ENCODE measurements at places on chromosomes 1 and 21.

DNA sequence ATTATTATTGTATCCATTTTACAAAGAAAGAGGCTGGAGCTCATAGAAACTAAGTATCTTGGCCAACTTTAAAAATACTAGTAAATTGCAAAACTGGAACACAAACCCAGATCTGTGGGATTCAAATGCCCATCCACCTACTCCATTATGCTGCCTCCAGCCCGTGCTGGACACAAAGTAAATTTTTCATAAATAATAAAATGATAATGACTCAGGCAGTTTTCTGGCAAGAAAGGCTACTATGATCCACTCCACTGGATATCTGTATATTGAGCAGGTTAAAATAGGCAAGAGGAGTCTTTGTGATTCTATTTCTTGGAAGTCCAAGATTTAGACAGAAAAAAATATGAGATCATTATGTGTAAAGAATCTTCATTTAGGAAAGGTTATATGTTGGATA, 138.3 kb upstream of the DUSP10 start:
- no peak for DNase-seq

DNA sequence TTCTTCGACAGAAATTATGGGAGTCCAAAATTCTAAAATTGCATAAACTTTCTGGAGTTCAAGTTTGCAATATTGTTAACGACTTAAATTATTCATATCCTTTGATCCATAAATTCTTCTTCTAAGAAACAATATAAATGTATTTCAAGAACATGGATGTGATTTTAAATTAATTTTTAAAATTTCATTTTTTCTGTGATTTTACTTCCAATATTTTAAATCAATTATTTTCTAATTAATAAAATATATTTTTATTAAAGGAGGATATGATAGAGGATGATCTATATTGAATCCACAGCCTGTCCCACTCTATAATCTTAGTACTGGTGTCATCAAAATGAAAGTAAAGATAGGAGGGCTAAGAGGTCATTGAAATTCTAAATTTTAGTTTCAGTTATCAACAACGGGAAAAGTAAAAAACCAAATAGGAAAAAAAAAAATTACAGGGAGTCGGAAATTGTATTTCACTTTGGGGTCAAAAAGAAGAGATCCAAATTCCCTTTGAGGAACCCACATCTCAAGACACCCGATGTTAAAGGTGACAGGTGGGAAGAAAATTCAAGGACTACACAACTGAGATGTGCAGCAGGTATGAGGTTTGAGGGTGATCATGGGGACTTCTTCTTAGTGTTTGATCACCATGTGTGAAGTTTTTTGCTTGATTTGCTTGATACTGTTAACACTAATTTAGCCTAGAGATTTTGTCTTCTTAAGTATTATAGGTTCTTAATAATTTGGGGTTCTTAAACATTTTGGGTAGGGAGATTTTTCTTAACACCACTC, 154.8 kb upstream of the RGS18 start:
- DNase-seq: no peak

DNA sequence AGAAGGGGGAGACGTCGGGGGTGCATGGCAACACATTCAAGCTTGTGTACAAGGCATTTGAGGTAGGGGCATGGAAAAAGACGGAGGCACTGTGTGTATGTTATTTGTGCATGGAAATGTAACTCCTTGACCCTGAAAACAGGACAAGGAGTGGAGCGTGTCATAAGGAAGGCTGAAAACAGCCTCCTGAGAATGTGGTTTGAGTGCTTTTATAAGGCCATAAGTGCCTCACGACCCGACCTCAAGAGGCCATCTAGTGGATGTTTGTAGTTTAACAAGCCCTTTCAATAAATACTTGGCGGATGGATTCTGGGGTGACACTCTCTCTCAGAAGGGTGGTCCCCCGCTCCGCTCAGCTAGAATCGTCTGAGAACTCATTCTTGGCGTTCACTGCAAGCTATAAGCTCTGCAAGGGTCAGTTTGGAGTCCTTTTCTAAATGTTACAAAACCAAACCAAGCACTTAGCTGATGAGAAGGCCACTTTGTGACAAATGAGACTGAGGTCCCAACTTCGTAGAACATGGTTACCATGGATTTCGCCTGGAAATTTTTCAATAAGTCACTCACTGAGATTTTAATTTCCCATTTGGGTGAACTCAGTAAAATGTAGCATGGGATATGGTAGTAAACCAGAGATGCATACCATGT, 38.8 kb upstream of the CLCA4 start:
- DNase-seq: no peak

GRCh38 chr1:6037338-6037762, 8.3 kb upstream of the KCNAB2 start:
- no peak for DNase-seq

DNA sequence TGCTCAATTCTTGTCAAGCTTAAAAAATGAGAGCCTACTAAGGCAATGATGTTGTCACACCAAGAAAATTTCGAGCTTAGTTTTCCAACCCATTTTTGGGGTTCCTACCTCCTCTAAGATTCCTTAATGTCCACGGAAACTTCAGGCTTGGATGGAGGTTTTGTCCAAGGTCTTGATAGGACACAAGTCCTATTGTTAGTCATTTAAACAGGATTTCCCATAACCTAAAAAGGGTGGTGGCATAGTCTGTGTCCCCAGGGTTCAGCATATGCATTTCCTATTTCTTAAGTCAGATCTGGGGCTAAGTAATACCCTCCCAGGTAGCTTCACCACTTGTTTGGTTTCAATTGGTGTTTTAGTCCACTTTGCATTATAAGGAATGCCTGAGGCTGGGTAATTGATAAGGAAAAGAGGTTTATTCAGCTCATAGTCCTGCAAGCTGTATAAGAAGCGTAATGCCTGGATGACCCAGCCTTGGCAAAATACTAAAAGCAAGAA, 10.9 kb upstream of the PADI2 start:
- no peak for DNase-seq

DNA sequence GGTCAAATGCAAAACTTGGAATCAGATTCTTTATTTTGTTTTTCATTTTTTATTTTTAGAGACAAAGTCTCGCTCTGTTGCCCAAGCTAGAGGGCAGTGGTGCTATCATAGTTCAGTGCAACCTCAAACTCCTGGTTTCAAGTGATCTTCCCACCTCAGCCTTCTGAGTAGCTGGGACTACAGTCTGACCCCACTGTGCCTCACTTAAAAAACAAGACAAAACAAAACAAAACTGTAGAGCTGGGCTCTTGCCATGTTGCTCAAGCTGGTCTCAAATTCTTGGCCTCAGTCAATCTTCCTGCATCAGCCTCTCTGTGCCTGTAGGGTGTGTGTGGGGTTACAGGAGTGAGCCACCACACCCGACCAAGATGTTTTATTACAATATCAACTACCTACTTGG, 396.0 kb upstream of the USP24 start:
- DNase-seq: no peak
